ENCODE measurements at places on chromosomes 7 and 10.

DNA sequence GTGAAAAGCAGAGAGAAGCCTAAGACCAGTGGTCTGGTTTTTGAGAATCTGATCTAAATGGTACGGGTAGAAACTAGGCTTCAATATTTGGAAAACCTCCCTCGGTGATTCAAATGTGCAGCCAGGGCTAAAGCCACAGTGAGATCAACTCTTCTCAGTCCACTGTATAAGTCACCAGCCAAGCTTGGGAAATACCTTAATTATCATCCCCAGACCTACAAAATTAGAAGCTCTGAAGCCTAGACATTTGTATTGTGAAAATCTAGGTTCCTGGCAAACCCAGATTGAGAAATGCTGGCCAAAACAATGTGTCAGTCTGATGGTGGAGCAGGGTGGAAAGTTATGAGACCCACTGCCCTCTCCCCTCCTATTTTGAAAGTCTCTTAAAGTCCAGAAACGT, 131.7 kb downstream of the DGKI start:
- no peak for DNase-seq

GRCh38 chr10:67836488-67836887, 1.5 kb downstream of the DNAJC12 start:
- no peak for DNase-seq

GRCh38 chr7:11591055-11591633, 240.9 kb downstream of the THSD7A start:
- DNase-seq = no peak

DNA sequence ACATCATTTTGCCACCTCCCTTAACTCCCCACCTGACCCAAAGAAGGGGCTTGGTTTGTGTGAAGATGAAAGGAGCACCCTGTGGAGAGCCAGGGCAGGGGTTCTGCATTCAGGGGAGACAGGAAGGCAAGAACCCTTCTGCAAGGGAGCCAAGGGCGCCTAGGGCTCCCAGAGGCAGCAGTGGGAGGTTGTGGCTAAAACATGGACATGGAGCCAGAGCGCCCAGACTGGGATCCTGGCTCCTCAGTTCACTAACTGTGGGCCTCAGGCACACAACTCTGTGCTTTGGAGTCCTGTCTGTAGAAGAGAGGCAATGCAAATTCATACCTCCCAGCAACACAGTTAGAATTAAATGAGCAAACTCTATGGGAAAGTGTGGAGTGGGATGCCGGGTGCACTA, 123.1 kb upstream of the MACROH2A2 start:
- no peak for DNase-seq

DNA sequence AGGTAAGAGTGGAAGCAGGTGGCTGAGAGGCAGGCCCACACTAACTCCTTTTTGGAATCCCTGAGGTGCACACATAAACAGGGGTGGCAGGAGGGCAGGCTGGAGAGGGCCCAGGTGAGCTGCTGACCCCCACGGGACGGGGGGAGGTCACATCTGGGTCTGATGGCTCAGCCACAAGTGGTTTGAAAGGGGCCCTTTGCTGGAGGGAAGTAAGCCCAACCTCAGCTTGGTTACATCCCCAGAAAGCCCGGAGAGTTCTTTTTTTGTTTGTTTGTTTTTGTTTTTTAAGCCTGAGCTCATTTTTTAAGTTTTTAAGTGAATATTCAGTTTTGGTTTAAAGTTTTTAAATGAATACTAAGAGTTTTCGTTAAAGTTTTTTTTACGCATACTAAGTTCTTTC, 72.8 kb upstream of the CUX1 start:
- no peak for DNase-seq

DNA sequence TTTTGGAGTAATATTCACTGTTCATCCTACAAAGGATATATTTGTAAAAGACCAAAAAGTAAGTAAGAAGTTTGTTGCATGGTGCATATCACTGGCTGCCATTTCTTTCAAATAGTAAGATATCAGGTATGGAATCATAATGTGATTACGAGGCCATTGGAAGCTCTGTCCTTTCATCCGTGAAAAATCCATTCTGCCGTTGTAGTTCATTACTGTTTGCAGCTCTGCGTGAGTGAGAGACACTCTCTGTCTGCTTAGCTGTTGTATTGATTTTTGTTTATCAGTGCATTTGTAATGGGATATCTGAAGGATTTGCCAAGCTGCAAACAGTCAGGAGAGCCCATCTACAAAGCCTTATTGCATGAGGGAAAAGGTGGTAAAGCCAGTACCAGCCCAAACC, 44.1 kb upstream of the SLC39A12 start:
- no peak for DNase-seq

All from GM13976 (cell line).